ENCODE measurements at places on chromosomes 11 and 22. TPM values are rescaled to one million over a fixed set of nuclear protein-coding genes. Genes with fewer than 3 reads are reported as not detected.

MIOX gene
- 0.40 TPM for total RNA-seq

GAB4 gene
- not detected for total RNA-seq

CRACR2B gene
- total RNA-seq, result 18.7 TPM

ST14 gene
- not detected for total RNA-seq

CST6 gene
- total RNA-seq, result not detected

OR2AG1 gene
- total RNA-seq, result not detected

HTATIP2 gene
- 33.2 TPM for total RNA-seq

ZNF280B gene
- 2.6 TPM for total RNA-seq

C1QTNF5 gene
- total RNA-seq, result not detected

CARD18 gene
- total RNA-seq, result not detected

MCHR1 gene
- not detected for total RNA-seq

NNMT gene
- total RNA-seq, result not detected

OR6A2 gene
- total RNA-seq, result 0.05 TPM

INSC gene
- 0.34 TPM for total RNA-seq

PNPLA3 gene
- 0.13 TPM for total RNA-seq

HORMAD2 gene
- total RNA-seq, result not detected

KCNJ11 gene
- total RNA-seq, result 5.7 TPM

IGLL1 gene
- not detected for total RNA-seq

SPON1 gene
- 0.47 TPM for total RNA-seq

C11orf16 gene
- not detected for total RNA-seq

SMIM35 gene
- total RNA-seq, result 2.4 TPM

APLNR gene
- total RNA-seq, result not detected

MYO18B gene
- 1.2 TPM for total RNA-seq

TYMP gene
- total RNA-seq, result 76.6 TPM

MS4A3 gene
- not detected for total RNA-seq

Data from activated CD8-positive, alpha-beta T cell treated with anti-CD3 and anti-CD28 coated beads, Interleukin-2, amount 10 ng/mL, durations not matched to agents 7 days and 5 days (primary cell).